ENCODE measurements at places on chromosomes 7 and 10.

GRCh38 chr7:141738592-141739013 is 445 bp downstream of the SSBP1 start:
- no peak for DNase-seq

DNA sequence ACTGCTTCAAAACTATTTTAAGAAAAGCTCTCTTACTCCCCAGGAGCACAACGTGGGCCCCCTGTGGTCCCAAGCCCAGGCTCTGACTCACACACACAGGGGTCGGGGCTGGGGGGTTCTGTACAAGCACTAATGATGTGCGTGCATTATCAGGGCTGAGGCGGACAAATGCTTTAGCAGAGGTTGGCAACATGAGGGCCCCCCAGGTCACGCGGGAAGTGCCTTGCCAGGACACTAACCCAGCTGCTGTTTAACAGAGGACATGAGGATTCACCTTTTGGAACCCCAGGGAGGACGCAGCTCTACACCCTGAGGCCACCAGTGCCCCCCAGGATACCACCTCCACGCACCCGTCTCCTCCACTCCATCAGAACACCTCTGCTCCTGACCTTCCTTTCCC is 342.8 kb downstream of the DNAJB6 start:
- no peak for DNase-seq

- no peak for DNase-seq
These were observed 33.4 kb downstream of the PPP1R17 start for GRCh38 chr7:31720366-31720765.

DNA sequence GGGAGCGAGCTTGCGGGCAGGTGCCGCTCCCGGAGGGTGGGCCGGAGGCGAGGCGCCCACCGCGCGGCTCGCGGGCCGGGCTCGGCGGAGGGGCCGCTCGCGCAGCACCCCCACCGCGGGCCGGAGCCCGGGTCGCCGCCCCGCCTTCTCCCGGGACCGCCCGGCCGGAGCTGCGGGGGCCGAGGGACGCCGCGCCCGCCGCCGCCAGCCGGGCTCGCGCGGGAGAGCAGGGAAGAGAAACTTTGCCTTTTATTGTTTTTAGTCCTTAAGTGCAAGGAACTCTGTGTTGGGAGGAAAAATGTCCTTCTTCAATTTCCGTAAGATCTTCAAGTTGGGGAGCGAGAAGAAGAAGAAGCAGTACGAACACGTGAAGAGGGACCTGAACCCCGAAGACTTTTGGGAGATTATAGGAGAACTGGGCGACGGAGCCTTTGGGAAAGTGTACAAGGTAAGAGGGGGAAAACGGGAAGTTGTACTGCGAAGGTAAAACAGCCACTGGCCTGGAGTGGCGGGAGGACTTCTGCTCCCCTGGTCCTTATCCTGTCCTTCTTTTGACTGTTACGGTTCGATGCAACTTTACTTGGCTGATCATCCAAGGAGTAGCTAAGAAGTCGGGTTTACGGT is 620 bp downstream of the SLK start:
- DNase-seq, result peak; percentile 17

DNA sequence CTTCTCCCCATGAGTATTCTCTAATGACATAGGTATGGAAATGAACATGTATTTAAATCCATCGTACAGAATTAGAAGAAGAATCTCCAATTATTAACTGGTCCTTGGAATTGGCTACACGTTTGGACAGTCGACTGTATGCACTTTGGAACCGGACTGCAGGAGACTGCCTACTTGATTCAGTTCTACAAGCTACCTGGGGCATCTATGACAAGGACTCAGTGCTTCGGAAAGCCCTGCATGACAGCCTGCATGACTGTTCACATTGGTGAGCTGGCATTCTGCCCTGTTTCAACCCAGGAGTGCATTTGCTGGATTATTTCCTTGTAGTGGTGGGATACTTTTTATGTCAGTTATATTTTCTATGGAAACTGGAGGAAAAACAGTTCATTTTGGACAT is 32.2 kb downstream of the ZRANB1 start:
- DNase-seq, result no peak

DNA sequence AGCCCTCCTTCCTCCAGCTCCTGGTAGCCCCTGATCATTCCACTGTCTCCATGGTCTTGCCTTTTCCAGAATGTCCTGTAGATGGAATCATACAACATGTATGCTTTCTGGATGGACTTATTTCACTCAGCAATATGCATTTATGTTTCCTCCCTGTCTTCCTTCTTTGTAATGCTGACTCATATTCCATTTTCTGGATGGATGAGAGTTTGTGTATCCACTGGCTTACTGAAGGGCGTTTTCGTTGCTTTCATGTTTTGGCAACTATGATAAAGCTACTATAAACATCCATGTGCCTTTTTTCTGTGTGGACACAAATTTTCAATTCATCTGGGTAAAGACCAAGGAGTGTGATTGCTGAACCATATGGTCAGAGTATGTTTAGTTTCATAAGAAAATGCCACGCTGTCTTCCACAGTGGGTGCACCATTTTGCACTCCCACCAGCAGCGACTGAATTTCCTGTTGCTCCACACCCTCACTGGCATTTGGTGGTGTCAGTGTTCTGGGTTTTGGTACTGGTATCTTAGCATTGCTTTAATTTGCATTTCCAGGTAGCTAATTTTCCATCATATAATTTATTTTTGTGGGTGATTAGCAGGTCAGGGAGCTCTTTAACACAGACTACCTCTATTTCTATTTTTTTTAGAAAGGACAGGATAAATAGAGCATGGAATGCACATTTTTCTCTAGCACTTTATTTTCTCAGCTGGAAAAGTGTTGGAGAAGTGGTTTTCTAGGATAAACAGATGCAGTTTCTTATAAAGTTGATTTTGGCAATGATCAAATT is 252.2 kb downstream of the WDR37 start:
- no peak for DNase-seq

- DNase-seq, result no peak
These were observed 5.6 kb upstream of the WASL start for GRCh38 chr7:123754271-123754871.
